ENCODE measurements at places on chromosomes 7 and 10.

DNA sequence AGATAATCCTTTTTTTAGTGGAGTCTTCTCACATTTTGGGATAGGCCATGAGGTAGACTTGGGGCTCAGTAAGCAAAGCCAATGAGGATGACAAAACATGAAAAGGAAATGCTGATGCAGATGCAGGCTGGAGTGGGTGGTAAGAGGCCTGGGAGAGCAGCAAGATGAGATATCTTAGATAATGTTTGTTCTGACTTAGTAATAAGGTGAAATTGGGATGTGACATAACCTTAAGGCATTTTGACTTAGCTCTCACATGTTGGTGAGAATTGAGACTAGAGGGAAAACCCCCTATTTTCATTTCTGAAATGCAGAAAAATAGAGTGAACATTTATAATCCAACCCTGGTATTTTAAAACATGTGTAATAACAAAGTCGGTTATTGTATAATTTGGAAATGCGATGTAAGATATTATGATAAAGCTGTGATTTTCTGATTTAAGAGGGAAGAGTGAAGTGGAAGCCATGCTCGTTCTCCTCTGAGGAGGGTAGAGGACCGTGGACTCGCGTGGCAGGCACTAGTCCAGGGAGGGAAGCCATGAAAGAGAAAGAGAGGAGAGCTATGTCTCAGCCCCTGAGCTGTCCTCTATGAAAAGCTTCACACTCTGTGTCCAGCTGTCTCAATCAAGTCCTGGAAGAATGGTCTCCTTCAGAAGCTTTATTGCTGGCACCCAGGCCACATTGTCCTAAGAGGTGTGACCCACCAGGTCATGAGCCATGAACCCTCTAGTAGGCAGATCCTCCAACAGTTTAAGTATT, 57.3 kb downstream of the ST7 start:
- DNase-seq: no peak

DNA sequence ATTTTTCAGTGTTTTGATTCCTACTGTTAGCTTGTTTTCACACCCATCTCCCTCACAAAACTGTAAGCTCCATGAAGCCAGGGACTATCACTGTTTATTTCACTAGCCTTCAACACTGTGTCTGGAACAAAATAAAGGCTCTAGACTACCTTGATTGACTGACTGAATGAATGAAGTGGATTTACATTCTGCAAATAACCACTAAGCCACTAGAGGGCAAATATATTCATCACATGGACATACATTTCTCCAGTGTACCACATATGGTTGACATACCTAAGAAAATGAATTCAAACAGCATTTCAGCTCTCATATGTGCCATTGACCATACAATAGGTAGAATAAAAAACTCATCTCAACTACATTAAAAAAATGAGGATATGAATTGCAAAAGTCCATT, 185.9 kb downstream of the RAB11FIP2 start:
- no peak for DNase-seq

- no peak for DNase-seq
Measured at GRCh38 chr10:63150745-63151144, 17.6 kb downstream of the NRBF2 start.

- DNase-seq: no peak
Measured at GRCh38 chr10:95254629-95255028, 36.2 kb downstream of the PDLIM1 start.

DNA sequence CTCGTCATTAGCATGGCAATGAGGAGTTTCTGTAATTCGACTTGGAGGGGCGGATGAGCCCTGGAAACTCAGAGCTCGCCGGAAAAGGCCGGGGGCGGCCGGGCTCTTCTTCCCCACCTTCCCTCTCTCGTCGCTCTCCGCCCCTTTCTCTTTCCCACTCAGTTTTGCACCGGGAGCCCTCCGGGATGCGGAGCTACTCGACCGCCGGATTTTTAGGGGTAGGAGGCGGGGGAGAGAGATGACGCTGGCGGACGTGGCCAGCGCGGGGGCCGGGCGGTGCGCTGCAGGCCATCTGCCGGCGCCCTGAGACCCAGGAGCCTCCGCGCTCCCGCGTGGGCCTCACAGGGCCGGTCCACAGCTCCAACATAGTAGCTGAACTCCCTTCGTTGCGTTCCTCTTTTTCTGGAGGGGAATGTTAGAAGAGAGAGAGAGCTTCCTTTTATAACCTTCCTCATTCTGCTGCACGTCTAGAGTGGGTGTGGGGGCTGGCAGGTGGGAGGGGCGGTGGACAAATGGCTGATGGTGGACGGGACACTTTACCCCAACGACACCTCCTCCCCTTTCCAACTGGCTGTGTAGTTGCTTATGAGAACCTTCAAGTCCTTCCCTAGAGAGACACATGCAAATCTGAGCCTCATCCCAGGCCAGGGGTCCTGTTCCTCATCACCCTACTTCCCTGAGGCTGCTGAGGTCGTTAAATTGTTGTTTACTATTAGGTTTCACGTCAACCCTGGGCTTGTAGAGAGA, 1.1 kb upstream of the HOXA1 start:
- no peak for DNase-seq

DNA sequence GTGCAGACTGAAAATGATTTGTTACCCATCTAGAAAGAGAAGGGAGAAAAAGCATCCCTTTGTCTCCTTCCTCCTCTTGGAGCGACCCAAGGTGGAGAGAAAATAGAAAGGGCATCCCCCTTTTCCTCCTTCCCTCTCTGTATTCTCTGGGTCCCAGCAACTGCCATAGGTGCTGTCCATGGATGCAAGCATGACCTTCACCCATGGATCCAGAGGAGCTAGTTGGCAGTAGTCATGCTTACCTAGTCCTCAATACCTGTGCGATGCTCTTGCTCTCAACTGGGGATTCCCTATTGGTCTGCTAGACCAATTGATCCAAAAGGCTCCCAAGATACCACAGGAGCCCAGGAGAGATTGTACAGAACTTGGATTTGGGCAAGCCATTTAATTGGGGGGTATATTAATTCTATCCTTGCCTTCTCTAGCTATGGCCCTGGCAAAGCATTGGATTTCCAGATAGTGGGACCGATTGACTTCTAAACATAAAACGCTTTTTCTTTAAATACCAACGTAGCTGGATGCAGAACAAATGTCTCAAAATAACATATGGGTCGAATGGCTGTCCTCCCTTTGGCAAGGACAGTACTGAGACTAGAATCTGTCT, 547.8 kb upstream of the IGFBP3 start:
- DNase-seq: no peak

- DNase-seq: no peak
Measured at GRCh38 chr10:92834331-92834730, 14.0 kb upstream of the EXOC6 start.

DNA sequence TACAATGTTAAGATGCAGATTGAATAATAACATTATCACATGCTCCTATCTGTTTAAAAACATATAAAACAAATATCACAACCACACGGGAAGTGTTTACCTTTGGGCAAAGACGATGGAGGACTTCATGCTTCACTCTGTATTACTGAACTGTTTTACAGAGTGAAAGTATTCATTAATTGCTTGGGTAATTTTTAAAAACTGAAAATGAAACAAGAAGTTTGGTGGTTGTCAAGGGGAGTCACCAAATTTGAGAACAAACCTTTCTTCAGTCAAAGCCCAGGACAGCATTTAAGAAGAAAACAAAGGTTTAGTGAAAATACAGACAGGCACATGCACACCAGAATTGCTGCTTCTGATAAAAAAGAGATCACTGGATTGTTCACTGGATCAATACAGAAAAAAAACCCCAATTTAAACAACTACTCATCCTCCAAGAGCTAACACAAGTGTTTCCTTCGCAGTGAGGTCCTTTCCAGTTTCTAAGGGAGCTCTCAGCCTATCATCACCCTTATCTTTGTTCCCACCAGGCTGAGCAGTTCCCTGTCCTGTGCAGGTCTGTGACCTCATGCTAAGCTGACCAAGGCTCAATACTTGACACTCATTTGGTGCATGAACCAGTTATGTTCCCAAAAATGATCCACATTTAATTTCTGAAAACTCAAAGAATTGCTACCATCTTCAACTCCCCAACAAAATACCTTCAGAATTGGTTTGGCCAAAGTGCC, 8.8 kb downstream of the PARP12 start:
- DNase-seq: no peak

DNA sequence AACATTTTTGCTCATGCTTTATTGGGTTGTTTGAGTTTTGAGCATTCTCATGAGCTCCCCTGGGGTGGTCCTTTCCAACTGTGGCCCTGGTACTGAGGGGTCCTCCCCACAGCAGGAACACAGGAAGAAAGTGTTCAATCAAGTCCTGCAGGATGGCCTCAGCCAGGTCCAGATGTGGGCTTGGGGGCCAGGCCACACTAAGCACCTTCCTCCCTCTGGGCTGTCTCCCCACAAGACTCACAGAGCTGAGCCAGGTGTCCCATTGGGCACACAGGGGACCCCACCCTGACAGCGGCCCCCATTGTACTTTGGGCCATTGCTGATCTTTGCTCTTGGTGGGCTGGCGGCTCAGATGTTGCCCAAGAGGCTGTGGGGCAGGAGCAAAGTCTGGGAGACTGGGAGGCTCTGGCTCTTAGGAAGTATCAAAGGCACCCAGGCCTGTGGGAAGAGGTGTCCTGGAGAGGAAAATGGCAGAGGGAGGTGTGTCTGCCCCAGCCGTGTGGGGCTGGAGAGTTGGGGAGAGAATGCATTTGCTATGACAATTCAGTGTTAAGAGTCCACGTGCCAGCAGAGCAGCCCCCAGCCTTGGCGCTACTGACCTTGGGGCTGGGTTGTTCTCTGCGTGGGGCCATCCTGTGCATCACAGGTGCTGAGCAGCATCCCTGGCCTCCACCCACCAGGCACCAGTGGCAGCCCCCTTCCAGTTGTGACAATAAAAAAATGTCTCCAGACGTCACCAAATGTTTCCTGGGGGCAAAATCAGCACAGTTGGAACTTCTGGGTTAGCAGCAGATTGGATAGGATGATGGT, 17.8 kb downstream of the SCART1 start:
- no peak for DNase-seq

DNA sequence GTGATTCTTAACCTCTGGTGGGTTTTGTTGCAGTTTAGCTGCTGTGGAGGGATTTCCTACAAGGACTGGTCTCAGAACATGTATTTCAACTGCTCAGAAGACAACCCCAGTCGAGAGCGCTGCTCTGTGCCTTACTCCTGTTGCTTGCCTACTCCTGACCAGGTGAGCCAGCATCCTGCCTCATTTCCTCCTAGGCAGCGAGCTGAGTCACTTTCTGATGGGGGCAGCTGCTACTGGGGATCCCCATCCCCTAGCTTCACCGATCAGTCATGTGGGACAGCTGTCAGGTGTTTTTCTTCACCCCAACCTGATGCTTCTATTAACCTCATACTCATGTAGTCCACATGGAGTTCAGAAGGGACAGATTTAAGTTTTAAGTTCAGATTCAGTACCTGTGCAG, 21.7 kb upstream of the SMO start:
- DNase-seq: no peak

DNA sequence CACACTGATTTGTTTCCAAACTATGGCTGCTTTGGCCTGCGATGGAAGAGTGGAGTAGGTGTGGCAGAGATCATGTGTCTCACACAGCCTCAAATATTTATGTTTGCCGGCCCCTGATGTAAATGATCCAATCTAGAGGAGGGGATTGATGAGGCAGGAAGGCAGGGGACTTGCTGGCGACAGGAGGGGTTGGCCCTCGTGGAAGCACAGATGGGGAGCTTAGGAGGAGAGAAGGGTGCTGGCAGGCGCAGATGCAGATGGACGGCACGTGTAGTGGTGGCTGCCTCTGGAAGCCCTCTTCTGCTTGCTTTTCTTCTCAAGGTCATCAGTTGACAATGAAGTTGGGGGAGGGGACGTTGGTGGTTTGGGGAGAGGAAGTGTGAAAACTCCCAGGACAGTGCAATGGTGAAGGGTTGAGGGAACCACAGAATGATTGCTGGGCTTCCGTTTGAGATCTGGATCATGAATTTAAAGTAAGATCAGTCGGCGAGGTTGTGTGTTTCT, 15.4 kb downstream of the COL13A1 start:
- DNase-seq: no peak

DNA sequence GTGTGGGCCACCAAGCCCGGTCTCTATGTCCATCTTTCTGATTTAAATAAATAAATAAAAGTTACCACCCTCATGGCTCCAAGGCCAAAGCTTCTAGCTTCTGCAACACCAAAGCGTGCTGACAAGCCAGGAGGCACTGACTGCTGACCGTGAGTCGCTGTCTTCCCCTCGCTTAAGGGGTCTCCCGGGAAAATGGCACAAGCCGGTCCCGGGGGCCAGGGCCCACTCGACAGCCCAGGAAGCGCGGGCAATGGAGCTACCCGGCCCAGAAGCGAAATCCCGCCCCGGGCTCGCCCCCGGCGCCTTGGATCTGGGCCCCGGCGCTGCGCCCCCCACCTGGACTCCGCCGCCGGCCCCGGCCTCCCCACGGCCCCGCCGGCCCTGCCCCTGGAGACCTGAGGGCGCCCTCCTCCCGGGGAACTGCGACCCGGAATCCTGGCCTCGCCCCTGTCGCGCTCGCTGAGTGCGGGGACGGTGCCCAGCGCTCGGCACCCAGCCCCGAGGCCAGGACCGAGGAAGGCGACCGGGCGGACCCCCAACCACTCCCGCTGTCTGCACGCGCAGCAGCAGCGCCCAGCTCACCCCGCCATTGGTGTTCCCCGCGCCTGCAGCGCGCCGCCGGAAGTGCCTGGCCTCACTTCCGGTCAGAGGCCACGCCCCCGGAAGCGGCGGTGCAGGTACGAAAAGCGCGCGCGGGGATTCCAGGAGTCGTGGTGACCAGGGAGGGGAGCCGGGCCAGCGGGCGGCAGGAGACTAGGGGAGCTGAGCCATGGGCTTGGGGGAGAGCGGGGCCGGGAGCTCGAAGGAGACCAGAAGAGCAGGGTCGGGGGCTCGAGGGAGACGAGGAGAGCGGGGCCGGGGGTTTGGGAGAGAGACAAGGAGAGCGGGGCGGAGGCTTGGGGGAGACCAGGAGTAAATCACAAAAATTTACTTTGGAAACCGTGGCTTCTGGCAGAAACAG, at the start of the genes MRM2 and NUDT1:
MRM2 (minus strand) TSS at position 626 of the 961 bp plus-strand sequence; CDS start at position 590, 36 bp downstream.
NUDT1 (plus strand) TSS at position 647 of the 961 bp plus-strand sequence. CDS start 2,349 bp downstream, outside the sequence.
- DNase-seq: peak; percentile 21

DNA sequence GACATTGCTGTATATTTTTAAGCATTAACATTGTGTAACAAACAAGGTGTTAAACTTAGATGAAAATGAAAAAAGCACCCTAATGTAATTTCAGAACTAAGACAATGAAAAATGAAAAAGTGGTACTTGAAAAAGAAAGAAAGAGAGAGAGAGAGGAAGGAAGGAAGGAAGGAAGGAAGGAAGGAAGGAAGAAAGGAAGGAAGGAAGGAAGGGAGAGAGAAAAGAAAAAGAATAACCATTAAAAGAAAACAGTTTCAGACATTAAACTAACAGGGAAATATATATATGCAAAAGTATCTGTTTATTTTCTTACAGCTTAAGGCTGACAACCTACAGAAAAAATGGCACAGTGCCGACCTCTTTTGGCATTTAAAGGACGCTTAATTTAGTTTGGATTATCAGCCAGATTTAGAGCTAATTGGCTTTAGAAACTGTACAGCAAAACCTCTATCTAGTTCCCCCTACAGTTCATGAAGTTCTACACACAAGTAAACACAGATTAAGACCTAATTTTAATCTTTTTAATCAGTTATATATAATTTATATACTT, 13.8 kb downstream of the MTERF1 start:
- DNase-seq: no peak

DNA sequence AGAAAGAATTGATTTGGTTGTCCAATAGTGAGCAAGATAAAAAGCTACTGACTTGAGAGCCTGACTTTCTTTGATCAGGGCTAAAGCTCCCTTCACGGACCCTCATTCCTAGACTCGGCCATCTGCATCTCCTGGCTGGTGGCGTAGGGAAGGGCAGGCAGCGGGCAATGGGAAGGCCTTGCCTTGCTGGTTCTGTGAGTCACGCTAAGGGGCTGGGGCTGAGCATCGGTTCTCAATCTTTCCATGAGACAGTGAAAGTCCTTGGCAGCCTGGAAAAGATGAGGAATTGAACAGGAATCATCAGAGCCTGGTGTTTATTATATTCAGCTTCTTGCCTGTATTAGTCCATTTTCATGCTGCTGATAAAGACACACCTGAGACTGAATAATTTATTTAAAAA, 475.3 kb downstream of the PLXNA4 start:
- DNase-seq: no peak

Measured in activated naive CD4-positive, alpha-beta T cell (primary cell).